CD4-positive, alpha-beta T cell treated with Interleukin-12 subunit alpha and Interleukin-12 subunit beta, for 1 hour (primary cell): ENCODE measurements at places on chromosomes 13 and 19.

DNA sequence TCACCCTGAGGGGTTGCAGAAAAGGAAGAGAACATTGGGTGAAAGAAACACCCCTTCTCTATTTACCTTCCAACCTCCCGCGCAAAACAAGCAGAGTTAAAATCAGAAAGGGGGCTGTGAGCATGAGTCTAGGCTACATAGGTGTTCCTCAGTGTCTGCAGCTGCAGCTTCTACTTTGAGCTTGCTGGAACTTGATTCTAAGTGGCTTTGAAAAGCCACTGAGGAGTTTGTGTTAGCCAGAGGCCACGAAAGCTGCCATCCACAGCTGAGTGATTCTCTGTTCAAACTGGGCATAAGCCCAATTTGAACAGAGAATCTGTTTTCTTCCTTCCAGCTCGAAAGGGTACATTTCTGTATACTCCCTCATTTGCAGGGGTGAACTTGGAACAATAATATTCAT is 343.9 kb downstream of the PCDH9 start:
- no peak for DNase-seq

GRCh38 chr19:11323601-11324078 is 15.8 kb downstream of the RAB3D start:
- DNase-seq: no peak

- no peak for DNase-seq
Observed at GRCh38 chr13:30984620-30985019, 52.2 kb downstream of the TEX26 start.

- no peak for DNase-seq
Observed at GRCh38 chr13:79749984-79750551, 269.1 kb downstream of the NDFIP2 start.
